ENCODE measurements at places on chromosomes 3 and 15.

GRCh38 chr15:71203586-71204474 lies 88.6 kb downstream of the THSD4 start:
- no peak for DNase-seq

- DNase-seq: no peak
Observed at GRCh38 chr3:155242342-155242741, 51.1 kb downstream of the STRIT1 start.

GRCh38 chr15:70276401-70276800 lies 178.7 kb upstream of the TLE3 start:
- no peak for DNase-seq

DNA sequence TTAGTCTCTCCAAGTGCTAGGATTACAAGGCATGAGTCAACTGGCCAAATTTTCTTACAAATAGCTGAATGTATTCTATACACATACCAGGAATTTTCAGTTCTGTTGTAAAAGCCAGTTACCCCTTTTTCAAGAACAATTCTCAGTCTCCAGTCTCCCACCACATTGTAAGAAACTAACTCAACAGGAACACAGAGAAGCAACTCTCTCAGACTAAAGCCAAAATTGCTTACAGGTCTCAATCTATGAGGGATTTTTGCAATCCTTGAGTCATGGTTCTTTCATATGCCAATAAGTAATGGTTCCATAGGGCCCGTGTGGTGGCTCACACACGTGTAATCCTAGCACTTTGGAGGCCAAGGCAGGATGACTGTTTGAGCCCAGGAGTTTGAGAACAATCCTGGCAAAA lies 8.5 kb downstream of the IP6K2 start:
- no peak for DNase-seq

Data from CD8-positive, alpha-beta memory T cell (primary cell).